ENCODE measurements at places on chromosomes 5 and 9.

GRCh38 chr5:59333416-59333815, 560.1 kb downstream of the PDE4D start:
- no peak for DNase-seq

- DNase-seq = no peak
Measured at GRCh38 chr5:142117579-142118151, 9.1 kb downstream of the NDFIP1 start.

GRCh38 chr9:107548298-107549142, 59.0 kb upstream of the KLF4 start:
- DNase-seq = peak; percentile 49

- DNase-seq = peak; percentile 93
Measured at GRCh38 chr9:120935383-120935857, 8.8 kb upstream of the TRAF1 start.

GRCh38 chr5:73367650-73368049, 80.9 kb downstream of the FOXD1 start:
- no peak for DNase-seq

- DNase-seq = no peak
Measured at GRCh38 chr5:5293029-5293428, 129.4 kb upstream of the ICE1 start.

- no peak for DNase-seq
Measured at GRCh38 chr5:88489364-88489763, 220.7 kb upstream of the TMEM161B start.
